ENCODE measurements at places on chromosomes 2 and 18.

DNA sequence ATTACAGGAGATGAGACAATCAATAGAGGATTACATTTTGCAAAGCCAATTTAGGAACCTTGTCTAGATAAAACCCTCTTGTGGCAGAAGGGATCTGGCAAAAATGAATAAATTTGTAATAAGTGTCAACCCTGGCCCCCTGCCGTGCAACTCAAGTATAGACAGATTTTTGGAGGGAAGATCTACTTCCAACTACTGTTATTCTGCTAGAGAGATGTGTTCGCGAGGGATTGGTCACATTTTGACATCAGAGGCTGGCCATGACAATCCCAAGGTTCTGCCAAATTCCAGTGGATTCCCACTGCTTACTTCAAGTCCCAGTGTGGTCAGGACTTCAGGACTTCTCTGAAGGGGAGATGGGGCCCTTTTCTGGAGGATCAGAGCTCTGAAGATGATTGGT lies 192.6 kb downstream of the SH3RF3 start:
- no peak for DNase-seq

DNA sequence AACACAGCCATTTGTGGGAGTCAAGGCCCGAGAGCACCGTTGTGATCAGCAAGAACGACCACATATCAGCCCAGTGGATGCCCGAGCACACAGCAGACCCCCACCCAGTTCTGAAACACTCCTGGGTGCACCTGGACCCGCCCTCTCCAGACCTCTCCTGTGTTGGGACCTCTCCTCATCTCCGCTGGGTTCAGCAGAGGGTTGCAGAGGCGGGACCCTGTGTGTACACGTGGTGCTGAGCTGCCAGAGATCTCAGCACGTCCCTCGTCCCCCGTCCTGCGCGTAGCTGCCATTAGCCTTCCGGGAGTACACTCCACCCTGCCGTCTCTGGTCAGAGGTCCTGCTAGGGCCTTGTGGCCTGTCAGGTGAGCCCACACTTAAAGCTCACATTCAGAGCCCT lies 51.7 kb downstream of the ADI1 start:
- DNase-seq, result no peak

DNA sequence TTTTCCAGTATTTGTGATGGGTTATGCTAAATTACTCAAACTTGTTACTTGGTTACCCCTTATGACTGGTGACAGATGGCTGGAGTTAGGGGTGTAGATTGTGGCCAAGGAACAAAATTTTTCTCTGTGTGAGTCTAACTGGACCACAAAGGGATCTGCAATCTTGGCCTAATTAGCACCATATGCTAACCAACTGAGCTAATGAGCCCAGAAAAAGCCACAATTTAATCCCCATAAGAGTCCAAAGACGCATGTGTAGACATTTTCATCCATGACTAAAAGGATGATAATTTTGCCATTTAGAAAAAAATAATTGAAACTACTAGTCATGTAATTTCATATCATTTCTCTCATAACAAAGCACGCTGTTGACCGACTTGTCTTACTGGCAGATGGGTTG lies 151.2 kb downstream of the ABCA12 start:
- DNase-seq, result no peak

DNA sequence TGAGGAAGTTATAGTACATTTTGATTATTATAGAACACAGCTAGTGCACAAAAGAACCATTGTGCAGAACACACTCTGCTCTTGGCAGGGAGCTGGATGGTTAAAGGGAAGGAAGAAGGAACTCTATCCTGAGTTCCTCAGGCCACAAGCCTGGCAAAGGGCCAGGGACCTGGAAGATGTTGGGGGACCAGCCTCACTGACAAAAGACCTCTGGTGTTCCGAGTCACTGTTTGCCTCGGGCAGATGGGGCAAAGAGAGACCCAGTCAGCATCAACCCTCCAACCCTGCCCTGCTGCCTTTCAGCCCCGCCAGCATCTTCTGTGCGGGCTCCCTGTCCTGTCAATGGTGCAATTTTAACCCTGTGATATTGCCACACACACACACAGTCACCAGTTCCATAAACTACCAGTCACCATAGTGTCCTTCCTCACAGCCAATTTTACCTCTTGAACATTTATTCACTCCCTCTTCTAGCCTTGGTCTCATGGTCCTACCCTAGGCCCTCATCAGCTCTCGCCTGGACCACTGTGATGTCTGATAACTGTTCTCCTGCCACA lies 21.9 kb downstream of the NEMP2 start:
- no peak for DNase-seq

DNA sequence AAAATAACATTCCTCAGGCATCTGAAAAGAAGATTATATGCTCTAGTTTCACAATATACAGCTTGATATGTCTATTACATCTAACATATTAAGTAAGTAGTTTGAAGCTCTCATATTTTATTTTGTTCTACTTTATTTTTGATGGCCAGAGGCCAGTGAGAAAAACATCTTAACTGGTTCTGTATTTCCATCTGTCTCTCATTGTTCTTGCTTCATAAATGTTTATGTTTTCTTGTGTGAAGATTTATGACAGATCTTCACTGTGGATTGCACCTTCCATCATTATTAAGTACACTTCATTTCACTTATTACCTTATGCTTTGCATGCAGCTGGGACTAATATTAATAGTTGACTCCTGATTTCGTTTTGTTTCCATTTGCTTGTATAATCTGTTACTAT lies 511.2 kb downstream of the TSN start:
- no peak for DNase-seq

DNA sequence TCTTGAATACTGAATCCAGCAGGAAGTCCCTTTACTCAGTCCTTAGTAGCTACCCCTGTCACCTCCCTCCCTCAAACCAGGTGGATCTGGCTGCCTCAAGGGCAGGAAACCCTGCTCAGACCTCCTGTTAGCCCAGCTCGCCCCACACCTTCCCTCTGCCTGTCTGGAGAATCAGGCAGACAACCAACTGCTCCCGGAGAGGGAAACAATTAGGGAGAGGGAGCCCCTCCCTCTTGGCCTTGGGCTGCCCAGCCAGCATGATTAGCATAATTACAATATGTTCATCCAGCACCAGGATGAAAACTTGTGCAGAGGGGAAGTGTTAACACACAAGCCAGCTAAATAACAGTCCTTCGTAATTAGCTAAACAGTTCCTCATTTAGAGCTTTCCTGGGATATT lies 185.5 kb downstream of the C1D start:
- no peak for DNase-seq

DNA sequence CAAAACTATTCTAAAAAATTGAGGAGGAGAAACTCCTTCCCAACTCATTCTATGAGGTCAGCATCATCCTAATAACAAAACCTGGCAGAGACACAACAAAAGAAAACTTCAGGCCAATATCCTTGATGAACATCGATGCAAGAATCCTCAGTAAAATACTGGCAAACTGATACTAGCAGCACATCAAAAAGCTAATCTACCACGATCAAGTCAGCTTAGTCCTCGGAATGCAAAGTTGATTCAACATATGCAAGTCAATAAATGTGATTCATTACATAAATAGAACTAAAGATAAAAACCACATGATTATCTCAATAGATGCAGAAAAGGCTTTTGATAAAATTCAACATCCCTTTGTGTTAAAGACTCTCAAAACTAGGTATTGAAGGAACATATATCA lies 63.1 kb downstream of the EHBP1 start:
- DNase-seq, result no peak

DNA sequence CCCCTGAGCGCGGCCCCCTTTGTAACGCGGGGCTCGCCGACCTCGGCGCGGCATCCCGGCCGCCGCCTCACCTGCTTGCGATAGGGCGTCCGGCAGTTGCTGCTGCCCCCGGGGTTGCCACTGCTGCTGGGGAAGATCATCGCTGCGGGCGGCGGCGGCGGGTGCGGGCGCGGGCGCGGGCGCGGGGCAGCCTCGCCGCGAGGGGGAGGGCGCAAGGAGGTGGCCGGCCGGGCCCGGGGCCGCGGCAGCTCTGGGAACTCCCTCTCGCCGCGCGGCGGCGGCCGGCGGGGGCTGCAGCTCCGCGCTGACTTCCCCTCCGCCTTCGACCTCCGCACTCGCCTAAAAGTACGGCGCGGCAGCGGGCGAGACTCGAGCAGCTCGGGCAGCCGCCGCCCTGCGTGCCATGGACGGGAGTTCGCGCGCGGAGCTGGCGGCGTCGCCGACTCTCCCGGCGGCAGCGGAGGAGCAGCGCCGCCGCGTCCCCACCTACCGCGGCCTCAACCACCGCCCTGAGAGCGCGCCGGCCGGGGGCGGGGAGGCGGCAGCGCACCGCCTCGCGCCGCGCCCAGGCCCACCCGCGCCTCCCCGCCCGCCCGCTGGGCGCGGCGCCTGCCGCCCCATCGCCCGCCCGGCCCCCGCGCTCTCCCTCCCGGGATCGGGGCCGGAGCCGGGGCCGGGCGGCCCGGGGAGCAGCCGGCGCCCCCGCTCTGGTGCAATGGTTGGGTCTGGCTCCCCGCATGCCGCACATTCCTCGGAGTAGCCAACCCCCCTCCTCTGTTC lies 86.0 kb downstream of the RBMS1 start:
- no peak for DNase-seq

DNA sequence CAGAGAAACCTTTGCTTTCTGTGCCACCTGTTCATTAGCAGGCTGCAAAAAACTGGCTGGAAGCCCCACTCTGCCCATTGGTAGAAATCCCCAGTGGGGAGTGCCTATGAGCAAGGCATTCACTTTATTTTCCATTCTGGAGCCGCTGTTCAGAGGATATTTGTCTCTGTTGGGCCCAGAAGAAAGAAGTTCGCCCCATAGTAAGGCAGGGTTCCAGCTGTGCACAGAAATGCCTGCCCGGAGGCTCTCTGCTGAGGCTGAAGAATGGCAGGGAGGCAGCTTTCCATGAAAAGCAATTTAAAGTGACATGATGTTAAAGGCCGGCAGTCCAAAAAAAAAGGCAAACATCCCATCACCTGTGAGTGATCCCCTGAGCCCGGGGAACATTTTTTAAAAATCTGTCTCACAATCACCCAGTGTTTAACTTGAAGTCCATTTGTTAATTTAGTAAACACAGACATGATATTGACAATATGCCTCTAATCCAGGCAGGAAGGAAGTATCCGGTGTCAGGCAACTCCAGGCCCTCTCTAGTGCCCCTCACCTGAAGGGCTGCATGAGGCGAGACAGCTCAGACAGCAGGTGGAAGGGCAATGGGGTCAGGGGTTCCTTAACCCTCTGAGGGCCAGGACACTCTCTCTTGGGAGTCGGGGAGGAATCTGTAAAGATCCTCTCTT lies 265.1 kb upstream of the SIX2 start:
- no peak for DNase-seq

DNA sequence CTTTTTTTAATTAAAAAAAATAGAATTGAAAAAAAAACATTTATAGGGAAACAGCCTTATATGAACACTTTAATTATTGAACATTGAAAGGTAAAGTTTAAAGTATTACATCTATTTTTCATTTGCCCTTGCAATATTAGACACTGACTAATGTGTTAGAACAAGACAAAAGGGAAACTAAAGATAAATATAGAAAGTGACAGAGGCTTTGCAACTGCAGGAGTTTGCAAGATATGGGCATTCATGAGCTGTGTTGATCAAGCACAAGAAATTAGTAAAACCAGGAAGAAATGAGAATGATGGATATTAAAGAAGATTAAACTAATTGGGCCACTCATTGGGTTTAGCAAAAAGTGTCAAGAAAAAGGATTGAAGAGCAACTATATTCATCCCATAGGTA lies 1097.7 kb upstream of the CELF4 start:
- no peak for DNase-seq

DNA sequence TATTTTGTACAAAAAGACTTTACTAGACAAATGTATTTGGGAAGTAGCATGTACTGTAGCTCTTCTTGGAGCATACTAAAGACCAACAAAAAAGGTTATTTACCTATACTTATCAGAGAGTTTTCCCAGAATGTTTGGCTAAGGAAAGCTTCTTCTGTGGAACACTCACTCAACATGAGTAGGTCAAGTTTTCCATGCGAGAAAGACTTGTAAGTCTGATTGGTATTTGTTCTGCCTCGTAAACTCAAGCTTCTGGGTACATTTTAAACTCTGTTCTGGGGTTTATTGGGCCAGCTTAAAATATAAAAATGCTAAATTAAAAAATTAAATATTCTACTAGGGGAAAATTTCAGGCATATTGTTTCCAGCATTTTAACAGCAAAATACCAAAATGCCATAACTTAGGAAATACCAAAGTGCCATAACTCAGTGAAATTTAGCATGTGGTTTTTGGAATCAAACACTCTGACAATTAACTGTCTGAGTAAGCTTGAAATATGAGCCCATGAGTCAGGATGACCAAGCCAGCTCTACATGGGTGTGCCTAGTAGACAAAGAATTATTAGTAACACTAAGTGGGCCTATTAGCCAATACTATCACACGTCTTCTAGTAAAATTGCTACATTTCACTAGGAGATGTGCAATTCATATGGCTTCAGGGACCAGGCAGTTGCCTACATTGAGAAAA lies 47.3 kb upstream of the SERPINE2 start:
- no peak for DNase-seq

GRCh38 chr2:73640946-73641766 lies 1.1 kb downstream of the NAT8 start:
- DNase-seq, result no peak

GRCh38 chr18:79019881-79020280 lies 40.3 kb downstream of the SALL3 start:
- no peak for DNase-seq

GRCh38 chr18:42306594-42306980 lies 351.6 kb downstream of the PIK3C3 start:
- DNase-seq, result no peak

DNA sequence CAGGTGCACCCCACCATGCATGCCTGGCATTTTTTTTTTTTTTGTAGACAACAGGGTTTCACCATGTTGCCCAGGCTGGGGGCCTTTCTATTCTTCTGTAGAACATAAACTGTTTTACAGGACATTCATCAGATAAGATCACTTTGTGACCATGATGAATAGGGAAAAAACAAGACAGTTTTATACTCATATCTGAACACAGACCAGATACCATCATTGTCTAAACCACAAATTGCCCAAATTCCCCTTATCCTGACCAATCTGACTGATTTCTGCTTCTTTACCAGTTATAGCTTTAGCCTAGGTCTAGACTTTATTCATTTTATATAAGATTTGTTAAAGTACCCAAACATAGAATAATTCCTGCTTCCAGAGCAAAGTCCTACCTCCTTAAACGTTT lies 1699.3 kb upstream of the TMEFF2 start:
- DNase-seq, result no peak

GRCh38 chr2:234256516-234256915 lies 206.0 kb downstream of the SPP2 start:
- no peak for DNase-seq

- DNase-seq, result no peak
Measured at GRCh38 chr2:856041-856440, 94.6 kb upstream of the SNTG2 start.

DNA sequence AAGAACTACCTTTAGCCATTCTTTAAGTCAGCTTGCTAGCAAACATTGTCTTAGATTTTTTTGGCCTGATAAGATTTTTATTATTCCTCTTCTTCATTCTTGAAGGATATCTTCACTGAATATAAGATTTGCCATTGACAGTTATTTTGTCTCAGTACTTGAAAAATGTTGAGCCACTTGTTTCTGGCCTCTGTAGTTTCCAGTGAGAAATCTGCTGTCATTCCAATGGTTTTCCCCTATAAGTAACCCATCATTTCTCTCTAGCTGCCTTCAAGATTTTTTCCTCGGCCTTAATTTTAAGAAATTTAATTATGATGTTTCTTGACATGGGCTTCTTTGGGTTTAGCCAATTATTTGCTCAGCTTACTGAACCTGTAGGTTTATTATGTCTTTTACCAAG lies 32.6 kb downstream of the ACOXL start:
- no peak for DNase-seq

GRCh38 chr2:118604811-118605210 lies 242.6 kb downstream of the EN1 start:
- DNase-seq, result no peak

GRCh38 chr2:101339266-101339880 lies 30.9 kb upstream of the RNF149 start:
- no peak for DNase-seq

Data from suprapubic skin (tissue), 4 donors.